Aortic smooth muscle cell (primary cell): ENCODE measurements at places on chromosomes 12 and 14. TPM values are rescaled to one million over a fixed set of nuclear protein-coding genes. Genes with fewer than 3 reads are reported as not detected.

The ADGRD1 gene
- 0.13 and 1.4 TPM in 2 replicates for total RNA-seq

The LRTM2 gene
- total RNA-seq: not detected in 2 replicates

The SMCO2 gene
- 0.06 and 0.13 TPM in 2 replicates for total RNA-seq

The PKP2 gene
- 0.06 TPM in 1 of 2 replicates, not detected in the other for total RNA-seq

The DCN gene
- 129 and 306 TPM in 2 replicates for total RNA-seq

The EFS gene
- 6.3 and 10.7 TPM in 2 replicates for total RNA-seq

The GUCY2C gene
- under 0.01 TPM in 1 of 2 replicates, not detected in the other for total RNA-seq

The CAPZA3 gene
- not detected in 2 replicates for total RNA-seq

The TSHR gene
- total RNA-seq: not detected in 2 replicates

The ERP27 gene
- 0.13 and 0.87 TPM in 2 replicates for total RNA-seq

The TMEM63C gene
- 0.26 TPM in 1 of 2 replicates, not detected in the other for total RNA-seq

The DMAC2L gene
- 3.7 and 6.1 TPM in 2 replicates for total RNA-seq

The IAPP gene
- not detected in 2 replicates for total RNA-seq

The CD27 gene
- 0.12 and 0.13 TPM in 2 replicates for total RNA-seq

The RGS6 gene
- total RNA-seq: not detected in 2 replicates

The LRP1-AS gene
- total RNA-seq: 0.37 TPM in 1 of 2 replicates, not detected in the other

The CLEC1B gene
- not detected in 2 replicates for total RNA-seq

The KLHL33 gene
- 0.06 and 0.13 TPM in 2 replicates for total RNA-seq

The LBHD2 gene
- not detected in 2 replicates for total RNA-seq

The TAS2R8 gene
- not detected in 2 replicates for total RNA-seq

The MAP1LC3B2 gene
- 0.53 and 1.1 TPM in 2 replicates for total RNA-seq

The SYT1 gene
- total RNA-seq: 1.1 and 1.2 TPM in 2 replicates

The PELI2 gene
- total RNA-seq: 9.5 and 14.9 TPM in 2 replicates

The STAC3 gene
- 0.40 and 0.50 TPM in 2 replicates for total RNA-seq

The GPR84 gene
- 0.06 TPM in 1 of 2 replicates, not detected in the other for total RNA-seq

The PRKD1 gene
- total RNA-seq: 16.1 and 18.0 TPM in 2 replicates

The ACOT4 gene
- 0.53 and 0.62 TPM in 2 replicates for total RNA-seq

The CLEC9A gene
- total RNA-seq: not detected in 2 replicates

The TFCP2 gene
- 8.7 and 9.5 TPM in 2 replicates for total RNA-seq
